Activated CD4-positive, alpha-beta memory T cell treated with anti-CD3 and anti-CD28 coated beads for 36 hours (primary cell): ENCODE measurements at places on chromosomes 4 and X.

GRCh38 chr4:22458098-22458497 lies 57.8 kb downstream of the ADGRA3 start:
- DNase-seq, result no peak

GRCh38 chrX:36909676-36910030 lies 98.5 kb upstream of the FAM47C start:
- no peak for DNase-seq

GRCh38 chrX:66638591-66639500 lies at the start of gene EDA2R:
TSS of gene EDA2R (minus strand) at chrX:66639078. CDS start at chrX:66616020, 23,058 bp downstream.
- DNase-seq, result peak; percentile 55

DNA sequence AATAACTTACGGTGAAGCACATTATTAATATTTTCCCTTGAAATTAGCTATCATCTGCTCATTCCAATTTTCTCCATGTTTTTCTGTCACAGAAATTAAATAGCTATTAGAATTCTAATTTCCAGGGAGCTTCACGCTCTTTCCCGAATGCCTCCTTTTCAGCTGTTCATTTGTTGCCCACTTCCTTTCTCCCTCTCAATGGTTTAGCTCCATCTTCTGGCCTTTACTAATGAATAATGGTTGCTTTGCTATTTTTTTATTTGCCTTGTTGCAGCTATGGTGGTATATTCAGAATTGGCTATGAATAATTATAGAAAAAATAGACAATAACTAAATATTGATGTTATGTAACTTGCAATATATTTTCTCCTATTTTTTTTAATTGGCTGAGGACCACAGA lies 70.5 kb downstream of the GRIA2 start:
- DNase-seq, result no peak

DNA sequence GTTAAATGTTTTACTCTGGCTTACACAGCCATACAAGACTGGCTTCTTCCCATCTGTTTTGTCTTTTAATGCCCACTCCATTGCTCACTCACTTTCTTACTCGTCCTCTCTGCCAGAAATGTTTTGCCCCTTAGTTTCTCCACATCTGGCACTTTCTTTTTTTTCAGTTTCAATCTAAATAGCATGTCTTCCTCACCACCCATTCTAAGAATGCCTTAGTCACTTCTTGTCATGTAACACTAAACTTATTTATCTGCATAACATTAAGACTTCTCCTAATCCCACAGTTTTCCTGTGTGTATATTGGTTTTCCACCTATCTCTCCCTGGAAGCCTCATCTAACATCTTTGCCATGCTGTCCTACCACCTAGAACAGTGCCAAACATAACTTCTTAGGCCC lies 119.3 kb downstream of the ADAMTS3 start:
- no peak for DNase-seq

- no peak for DNase-seq
These were observed 9.9 kb downstream of the CPE start for GRCh38 chr4:165388756-165389155.

DNA sequence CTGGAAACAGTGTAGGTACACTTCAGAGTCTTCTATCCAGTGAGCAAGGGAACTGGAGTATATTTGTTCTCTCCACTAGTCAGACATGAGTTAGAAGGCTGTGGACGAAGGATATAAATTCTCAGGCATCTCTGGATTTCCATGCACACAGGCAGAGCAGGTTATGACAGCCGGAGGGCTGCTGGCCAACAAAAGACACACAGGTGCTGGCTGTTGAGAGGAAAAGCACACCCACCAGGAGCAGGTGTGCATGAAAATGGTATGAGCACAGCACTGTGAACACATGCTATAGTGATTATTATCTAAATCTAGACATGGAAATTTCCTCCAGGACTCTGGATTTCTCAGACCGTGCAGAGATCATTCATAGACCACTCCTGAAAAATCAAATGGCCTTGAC lies 444.7 kb upstream of the RPS6KA3 start:
- DNase-seq, result no peak

DNA sequence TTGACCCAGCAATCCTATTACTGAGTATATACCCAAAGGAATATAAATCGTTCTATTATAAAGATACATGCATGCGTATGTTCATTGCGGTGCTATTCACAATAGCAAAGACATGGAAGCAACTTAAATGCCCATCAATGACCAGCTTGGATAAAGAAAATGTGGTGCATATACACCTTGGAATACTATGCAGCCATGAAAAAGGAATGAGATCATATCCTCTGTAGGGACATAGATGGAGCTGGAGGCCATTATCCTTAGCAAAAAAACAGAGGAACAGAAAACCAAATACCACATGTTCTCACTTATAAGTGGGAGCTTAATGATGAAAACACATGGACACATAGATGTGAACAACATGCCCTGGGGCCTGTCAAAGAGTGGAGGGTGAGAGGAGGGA lies 124.1 kb upstream of the AFF2 start:
- DNase-seq, result no peak

DNA sequence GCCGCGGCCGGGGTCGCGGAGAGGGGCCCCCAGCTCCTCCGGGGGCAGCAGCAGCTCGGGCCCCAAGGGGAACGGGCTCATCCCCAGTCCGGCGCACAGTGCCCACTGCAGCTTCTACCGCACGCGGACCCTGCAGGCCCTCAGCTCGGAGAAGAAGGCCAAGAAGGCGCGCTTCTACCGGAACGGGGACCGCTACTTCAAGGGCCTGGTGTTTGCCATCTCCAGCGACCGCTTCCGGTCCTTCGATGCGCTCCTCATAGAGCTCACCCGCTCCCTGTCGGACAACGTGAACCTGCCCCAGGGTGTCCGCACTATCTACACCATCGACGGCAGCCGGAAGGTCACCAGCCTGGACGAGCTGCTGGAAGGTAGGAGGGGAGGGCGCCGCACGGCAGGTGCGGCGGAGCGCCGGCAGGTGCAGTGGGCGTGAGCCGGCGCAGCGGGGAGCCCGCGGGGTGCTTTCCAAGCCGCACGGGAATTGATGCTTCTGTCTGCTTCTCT lies 886 bp downstream of the DCLK2 start:
- peak; percentile 33 for DNase-seq

DNA sequence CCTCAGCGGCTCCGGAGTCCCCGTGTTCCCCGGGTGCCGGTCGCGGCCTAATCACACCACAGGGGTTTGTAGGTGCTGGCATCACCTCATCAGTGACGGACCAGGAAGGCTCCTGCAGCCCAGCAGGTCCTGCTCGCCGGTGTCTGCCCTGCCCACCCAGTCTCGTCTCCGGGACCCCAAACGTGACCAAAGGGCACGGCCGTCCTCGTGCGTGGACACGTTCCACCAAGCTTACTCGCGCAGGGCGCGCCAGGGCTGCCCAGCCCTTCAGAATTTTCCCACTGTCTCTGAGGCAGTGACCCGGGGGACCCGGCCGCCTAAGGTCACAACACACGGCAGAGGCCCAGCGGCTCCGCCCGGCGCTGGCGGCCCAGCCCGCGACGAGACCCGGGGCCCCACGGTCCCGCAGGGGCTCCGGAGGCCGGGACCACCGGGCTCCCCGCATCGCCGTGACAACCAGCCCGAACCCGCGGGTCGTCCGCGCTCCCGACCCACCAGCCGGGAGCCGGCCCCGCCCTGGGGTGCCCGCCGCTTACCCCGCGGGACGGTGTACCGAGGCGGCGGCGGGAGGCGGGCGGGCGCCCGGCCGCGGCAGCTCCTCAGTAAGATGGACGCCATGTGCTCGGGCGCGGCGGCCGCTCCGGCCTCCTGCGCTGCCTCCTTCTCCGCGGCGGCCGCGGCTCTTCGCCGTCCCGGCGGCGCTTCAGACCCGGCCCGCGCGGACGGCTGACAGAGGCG lies 454 bp downstream of the LETM1 start:
- DNase-seq, result peak; percentile 29

DNA sequence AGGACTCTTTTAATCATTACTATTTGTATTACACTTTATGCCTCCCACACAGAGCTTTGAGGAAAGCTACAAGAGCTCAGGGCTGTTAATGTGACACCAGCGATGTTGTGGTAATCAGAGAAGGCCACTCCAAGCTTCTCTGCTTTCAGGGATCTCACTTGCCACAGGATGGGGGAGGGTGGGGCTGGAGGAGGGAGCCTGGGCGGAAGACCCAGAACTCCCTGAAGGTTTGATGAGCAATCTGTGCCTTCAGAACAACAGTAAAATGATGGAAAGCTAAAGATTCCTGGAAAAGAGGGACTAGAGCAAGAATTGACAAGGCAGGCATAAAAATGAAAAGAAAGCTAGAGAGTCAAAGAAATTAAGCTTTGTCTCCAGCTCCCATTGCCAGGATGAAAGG lies 75.6 kb downstream of the MAML3 start:
- no peak for DNase-seq

GRCh38 chrX:150537851-150538250 lies 30.6 kb upstream of the MTM1 start:
- no peak for DNase-seq

DNA sequence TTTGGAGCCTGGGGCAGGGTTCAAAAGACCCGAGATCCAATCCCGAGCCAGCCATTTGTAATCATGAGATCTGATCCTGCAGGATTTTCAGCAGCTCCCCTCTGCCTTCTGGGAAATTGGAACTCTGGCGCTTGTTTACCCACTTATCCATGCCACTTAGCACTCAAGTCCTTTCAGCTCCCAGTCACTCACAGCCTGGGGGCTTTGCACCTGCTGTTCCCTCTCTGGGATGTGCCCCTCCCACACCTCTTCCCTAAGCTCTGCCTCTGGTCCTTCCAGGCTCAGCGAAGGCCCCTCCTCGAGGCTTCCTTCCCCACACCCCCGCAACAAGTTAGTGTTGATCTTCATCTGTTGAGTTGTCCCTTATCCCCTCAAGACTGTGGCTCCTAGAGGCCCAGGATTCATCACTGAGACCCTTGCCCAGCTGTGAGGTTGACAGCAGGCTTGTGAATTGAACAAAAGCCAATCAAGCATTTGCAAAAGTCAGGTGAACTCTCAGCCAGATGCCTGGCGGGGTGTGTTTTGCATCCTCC lies 99.1 kb upstream of the AFAP1 start:
- no peak for DNase-seq

- peak; percentile 16 for DNase-seq
These were observed 178.7 kb downstream of the SH3KBP1 start for GRCh38 chrX:19708683-19709082.

DNA sequence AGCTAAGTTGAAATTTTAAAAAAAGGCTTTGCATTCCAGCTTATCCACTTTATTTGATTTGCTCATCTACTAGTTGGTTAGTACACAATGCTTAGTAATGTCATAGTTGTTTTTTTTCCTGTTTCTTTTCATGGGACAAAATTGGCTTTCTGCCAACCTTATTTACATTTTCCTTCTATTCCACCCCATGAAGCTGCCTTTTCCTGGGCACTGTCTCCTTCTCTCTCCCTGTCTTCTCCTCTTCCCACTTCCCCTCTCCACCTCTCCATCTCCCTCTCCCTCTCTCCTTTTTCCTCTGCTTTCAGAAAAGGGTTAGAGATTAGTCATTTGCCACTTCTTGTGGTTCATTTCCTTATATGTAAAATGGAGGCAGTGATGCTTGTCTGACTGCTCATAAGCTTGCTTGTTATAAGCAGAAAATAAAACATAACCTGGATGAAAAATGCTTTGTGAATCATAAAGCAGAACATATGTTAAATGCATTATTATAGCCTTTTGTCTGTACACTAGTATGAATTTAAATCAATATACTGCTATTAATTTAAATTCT lies 181.9 kb downstream of the CEP135 start:
- no peak for DNase-seq

- DNase-seq, result peak; percentile 20
These were observed 2.0 kb upstream of the STAG2 start for GRCh38 chrX:123959281-123960063.

GRCh38 chrX:11640089-11640488 lies 25.6 kb downstream of the ARHGAP6 start:
- no peak for DNase-seq

DNA sequence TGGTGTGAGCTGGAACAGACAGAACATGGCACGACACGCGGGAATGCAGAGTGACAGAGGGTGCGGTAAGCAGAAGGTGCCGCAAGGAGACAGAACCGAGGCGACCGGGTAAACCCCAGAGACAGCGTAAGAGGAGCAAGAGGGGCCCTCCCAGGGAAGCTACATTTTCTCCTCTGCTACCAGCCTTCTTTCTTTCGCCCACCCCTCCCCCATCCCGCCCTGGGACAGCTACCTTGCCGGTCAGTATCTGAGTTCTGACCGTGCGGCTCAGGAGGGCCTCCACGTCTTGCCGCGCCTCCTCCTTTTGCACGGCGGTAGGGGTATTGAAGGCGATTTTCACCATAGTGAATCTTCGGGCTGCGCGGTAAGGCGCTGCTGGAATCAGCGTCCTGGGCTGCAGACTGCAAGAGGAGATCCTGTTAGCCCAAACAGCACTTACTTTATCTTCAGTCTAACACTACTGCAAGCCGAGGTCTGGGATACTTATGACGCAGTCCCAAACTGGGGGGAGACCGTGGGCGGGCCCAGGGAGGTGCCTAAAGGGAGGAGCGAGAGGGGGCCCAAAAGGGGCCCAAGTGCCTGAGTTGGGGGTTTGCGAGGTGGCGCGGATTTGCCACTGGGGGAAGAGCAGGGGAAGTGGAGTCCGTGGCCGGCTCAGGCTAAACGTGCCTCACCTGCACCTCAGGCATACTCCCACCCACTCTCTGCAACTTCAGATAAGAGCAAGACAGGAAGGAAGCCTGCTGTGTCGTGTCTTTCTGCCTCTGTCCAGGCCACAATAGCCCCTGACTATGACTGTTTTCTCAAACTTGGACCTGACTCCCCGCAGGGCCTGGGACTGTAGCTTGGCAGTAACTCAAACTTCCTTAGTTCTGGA lies at the start of gene ITM2A:
Gene ITM2A, minus strand, starts transcription at position 462 of the 877 bp plus-strand sequence. Its CDS starts 119 bp downstream, at position 343.
- DNase-seq, result peak; percentile 75

- DNase-seq, result no peak
These were observed 54.0 kb downstream of the DRD5 start for GRCh38 chr4:9835430-9835829.

DNA sequence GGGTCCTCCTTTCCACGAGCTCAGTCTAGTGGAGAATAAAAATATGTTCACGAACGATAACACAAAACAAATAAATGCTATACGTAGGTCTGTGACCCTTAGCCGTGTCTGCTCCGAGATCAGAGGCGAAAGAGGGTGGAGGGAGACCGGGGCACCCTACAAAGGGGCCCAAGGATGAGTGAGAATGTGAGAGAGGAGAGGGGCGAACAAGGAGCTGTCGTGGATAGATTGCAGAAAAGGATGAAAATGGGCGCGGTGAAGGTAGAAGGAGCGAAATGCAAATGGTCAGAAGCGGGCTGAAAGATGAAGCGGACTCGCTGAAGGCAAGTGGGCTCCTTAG lies 6.2 kb upstream of the ZBTB33 start:
- no peak for DNase-seq

DNA sequence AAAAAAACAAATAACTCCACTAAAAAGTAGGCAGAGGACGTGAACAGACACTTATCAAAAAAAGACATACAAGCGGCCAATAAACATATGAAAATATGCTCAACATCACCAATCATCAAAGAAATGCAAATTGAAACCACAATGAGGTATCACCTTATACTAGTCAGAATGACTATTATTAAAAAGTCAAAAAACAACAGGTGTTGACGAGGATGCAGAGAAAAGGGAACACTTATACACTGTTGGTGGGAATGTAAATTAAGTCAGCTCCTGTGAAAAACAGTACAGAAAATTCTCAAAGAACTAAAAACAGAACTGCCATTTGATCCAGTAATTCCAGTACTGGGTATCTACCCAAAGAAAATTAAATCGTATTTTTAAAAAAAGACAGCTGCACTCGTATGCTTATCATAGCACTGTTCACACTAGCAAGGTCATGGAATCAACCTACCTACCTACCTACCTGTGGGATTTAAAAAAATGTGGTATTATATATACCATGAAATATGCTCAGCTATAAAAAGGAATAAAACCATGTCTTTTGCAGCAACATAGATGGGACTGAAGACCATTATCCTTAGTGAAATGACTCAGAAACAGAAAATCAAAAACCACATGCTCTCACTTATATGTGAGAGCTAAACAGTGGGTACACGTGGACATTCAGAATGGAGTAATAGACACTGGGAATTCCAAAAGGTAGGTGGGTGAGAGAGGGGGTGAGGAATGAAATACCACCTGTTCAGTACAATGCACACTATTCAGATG lies 24.8 kb upstream of the PTPN13 start:
- DNase-seq, result no peak
